Smooth muscle cell of the coronary artery (primary cell): ENCODE measurements at places on chromosomes 1 and 21. TPM values are rescaled to one million over a fixed set of nuclear protein-coding genes. Genes with fewer than 3 reads are reported as not detected.

HTR6 gene
- 0.23 TPM in 1 of 2 replicates, not detected in the other for total RNA-seq

FCRL3 gene
- total RNA-seq, result not detected in 2 replicates

ASPM gene
- 0.47 and 6.1 TPM in 2 replicates for total RNA-seq

SPATA21 gene
- not detected in 2 replicates for total RNA-seq

MYOC gene
- 0.23 TPM in 2 replicates for total RNA-seq

WNT4 gene
- under 0.01 and 0.23 TPM in 2 replicates for total RNA-seq

TMEM269 gene
- 0.12 TPM in 1 of 2 replicates, not detected in the other for total RNA-seq

CD164L2 gene
- total RNA-seq, result not detected in 2 replicates
